ENCODE measurements at places on chromosomes 7 and 10.

GRCh38 chr7:57819491-57819981, 369.6 kb downstream of the ZNF716 start:
- DNase-seq, result no peak

DNA sequence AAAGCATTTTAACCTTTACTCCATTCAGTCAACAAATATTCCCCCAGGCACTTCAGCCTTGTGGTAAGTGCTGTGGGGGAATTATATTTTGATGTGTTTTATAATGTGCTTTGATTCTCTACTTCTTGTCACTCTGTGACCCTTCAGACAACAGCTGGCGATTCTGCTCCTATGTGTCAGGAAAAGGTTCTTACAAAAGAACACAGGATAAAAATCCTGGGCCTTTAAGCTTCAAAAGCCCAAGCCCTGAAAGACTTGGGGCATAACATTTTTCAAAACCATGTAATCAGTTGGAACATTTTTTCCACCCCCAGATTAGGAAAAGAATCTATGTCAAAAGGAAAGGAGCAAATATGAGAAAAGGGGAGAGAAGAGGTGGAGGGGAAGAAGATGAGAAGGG, 37.8 kb upstream of the LRRC17 start:
- no peak for DNase-seq

- no peak for DNase-seq
Observed at GRCh38 chr7:36300696-36301350, 88.8 kb upstream of the ANLN start.

DNA sequence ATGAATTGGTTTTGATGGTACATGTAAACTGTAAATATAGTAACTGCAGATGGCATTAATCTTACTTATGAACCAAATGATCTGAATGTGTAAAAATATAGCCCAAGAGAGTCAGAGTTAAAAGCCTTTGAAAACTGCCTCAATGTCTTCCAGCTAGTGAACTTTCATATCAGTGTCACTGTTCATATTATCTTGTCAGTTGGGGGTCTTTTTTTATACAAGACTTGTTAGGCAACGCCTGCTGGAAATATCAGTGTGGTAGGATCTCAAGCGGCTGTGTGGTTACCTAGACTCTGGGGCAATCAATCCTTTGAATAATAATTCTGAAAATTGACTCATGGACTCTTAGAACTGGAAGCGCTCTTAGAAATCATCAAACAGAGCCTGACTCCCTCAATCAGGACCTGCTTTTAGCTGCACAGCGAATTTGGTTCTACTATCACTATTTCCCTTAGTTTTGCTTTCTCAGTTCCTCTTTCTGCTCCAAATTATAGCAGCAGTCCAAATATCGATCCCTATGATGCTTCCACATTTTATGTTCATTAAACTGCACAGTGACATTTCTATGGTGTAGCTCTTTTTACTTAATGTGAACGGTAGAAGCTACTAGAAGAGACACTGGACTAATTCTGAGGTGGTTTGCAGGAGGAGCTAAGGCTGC, 100.1 kb upstream of the COL1A2 start:
- DNase-seq, result no peak

DNA sequence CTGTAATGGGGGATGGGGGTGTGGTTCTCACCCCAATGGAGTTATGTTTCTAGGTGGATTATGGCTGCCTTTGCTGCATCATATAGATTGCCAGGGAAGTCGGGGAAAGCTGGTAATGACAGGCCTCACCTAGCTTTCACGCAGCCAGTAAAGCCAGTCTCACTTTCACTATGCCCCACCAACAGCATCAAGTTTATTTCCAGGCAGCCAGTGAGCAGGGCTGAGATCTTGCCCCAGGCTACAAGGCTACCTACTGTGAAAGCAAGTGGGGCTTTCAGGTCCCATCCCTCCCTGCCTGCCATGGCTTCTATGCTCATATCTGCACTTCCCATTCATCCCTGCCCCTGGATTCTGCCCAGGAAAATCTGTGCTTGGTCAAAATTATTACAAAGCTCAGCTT, 61.7 kb upstream of the NXPH1 start:
- DNase-seq, result no peak

DNA sequence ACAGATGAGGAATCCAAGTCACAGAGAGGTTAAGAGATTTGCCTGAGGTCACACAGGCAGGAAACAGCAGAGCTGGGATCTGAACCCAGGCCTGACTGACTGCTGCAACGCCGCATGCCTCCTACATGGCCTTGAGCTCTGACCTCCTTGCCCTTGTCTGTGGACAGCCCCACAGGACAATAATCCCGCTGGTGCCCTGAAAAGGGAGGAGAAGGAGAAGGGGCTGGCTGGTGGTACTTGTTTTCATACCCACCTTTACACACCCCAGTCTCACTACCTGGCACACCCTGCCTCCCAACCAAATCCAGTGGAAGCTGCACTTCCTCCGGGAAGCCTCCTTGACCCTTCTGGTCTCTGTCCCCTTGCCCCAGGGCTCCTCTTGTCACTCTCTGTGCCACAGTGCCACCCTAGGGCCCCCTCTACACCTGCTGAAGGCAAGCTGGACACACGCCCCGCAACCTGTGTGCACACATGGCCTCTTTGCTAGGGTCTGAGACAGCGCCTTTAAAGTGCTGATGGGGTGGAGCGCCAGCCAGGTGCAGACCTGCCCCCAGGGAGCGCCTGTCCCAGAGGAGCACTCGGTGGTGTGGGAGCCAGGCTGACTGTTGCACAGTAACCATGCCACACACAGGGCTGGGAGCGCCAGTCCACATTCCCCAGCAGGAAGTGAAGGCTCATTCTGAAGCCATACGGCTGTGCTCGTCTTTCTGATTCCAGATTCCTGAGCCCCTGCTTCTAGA, 38.6 kb downstream of the ZCCHC24 start:
- DNase-seq, result no peak

DNA sequence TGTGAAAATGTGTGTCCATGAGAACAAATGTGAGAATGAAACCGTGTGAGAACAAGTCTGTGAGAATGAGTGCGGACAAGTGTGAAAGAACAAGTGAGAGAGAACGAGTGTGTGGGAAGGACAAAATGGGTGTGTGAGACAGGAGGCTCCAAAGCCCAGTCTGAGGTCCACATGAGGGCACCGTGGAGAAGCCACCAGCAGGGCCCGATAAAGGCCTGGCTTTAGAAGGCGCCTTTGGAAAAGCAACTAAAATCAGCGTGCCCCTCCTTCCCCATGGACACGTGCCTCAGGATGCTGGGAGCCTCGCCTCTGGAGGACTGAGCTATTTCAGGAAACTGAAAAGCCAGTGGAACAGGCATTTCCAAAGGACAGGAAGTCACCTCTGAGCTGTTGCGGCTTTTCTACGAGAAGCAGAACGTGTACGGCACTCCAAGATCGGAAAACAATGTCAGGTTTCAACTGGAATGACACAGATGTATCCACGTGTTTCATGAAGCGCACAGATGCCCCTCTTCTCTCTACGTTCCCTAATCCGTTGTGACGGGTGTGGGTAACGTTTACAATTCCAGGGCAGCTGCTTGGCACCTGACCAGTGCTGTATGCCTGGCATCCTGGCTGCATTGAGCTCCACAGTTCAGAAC, 46.4 kb downstream of the ESYT2 start:
- DNase-seq, result peak; percentile 33

DNA sequence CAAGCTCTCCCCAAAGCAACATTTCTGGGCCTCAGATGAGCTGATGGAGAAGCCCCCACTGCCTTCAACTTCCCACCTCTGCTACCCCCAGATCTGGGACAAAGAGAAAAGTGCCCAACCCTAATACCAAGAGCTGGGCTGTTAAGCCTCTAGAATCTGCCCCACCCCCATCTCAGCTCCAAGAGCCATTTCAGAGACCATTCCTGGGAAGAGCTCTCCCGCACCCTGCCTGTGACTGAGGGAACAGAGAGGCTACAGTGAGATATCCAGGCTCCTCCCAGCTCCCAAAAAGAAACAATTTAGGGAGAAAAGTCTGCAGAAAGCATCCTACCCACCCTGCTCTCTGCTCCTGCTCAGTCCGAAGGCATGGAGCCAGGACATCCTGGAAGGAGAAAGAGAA, 2.5 kb upstream of the KCNH2 start:
- no peak for DNase-seq

- no peak for DNase-seq
Observed at GRCh38 chr10:103928784-103929183, 10.8 kb upstream of the STN1 start.

DNA sequence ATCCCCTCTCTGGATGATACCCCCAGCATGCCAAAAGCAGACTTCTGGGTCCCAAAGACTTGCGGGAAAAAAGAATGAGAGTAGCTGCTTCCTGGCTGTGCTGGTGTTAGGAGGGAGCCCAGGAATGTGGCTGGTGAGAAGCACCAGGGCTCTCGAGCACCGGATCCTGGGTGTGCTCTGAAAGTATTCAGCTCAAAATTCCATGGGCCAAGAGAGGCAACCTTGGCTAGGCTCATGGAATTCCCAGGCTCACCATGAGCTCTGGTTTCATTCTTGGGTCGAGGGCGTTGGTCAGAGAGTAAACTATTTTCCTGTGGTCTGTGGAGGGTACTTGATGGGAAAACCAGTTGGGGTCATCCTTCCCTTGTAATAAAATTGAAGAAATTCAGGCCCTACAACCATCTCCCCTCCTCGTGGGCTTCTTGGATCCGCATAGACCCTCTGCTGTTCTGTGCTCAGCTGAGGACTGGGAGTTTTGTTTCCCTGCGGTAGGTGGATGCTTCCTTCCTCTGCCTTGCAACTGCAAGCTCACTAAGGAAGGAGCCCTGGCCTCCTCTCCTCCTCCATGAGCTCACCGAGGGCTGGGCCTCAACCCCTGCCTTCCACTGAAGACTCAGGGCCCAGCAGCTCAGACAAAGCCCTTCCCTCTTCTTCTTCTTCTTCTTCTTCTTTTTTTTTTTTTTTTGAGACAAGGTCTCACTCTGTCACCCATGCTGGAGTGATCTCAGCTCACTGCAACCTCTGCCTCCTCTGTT, 34.5 kb upstream of the AQP1 start:
- no peak for DNase-seq

- DNase-seq, result no peak
Observed at GRCh38 chr7:23299770-23300300, 696 bp downstream of the MALSU1 start.

GRCh38 chr10:112986544-112987190, 36.6 kb downstream of the TCF7L2 start:
- no peak for DNase-seq

DNA sequence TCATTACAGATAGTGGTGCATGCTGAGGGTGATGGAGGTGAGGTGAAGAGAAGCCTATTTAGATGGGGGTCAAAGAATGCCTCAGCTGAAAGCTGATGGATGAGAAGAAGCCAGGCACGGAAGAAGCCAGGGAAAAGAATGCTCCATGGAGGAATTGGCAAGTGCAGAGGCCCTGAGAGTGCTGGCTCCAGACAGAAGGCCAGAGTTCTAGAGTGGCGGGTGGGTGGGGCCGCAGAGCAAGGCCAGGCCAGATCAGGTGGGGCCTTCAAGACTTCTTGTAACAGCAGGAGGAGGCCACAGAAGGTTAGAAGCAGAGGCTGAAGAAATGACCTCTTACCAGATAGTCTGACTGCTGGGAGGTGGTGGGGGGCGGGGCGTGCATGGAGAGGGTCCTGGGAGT, 7.3 kb downstream of the EEPD1 start:
- no peak for DNase-seq

- DNase-seq, result no peak
Observed at GRCh38 chr7:130887182-130887956, 153.4 kb upstream of the KLF14 start.

DNA sequence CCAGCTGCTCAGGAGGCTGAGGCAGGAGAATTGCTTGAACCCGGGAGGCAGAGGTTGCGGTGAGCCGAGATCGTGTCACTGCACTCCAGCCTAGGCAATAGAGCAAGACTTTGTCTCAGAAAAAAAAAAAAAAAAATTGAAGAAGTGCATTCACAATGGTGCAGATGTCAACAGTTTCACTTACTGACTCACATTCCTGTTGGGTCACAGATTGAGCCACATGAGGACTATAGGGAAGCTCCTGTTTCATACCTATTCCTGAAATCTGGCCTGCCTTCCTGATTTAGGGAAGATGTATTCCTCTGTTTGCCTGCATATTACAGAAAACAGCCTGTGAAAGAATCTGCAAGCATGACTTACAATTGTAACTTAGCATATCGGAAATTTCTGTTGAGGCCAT, 78.2 kb downstream of the AKR1C4 start:
- no peak for DNase-seq

DNA sequence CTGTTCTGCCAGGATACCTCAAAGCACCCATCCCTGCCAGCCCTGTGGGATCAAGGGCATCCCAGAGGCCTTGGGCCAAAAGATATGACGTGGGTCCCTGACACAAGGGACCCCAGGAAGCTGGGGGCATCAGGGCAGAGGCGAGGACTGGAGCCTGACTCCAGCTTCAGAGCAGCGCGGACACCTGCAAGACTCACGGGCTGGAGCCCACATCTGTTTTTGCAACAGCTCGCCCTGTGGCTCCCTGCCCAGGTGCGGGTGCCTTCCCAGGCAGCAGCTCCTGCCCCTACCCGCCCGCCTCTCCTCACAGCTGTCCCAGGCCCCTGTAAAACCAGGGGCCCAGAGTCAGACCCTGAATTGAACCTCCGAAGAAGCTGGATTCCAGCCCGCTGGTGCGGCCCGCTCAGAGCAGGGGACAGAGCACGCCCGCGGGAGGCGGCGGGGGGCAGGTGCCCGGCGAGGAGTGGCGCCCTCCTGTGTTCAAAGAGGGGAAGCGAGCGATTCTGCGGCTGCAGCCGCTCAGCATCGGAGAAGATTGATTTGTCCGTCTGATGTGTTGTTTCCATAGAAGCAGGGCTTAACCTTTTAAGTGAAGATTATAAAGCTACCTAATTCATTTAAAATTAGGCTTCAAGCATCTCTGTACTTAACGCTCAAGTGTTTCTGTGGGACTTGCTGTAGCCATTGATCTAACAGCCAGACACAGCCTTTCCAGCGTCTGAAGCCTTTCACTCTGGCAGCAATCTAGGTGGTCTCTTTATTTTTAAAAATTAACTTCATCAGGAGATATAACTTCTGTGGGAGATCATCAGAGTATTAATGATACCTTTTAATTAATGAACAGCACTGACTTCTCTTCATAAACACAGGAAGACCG, 88.4 kb downstream of the BEND7 start:
- peak; percentile 63 for DNase-seq

GRCh38 chr10:105468759-105469158, 827.7 kb downstream of the SORCS3 start:
- no peak for DNase-seq

Measured in stimulated activated naive CD8-positive, alpha-beta T cell treated with anti-CD3 and anti-CD28 coated beads, Interleukin-15, amount 100 ng/mL, for 72 hours (primary cell).